PC-3 (cell line): ENCODE measurements at places on chromosomes 12 and 14. TPM values are rescaled to one million over a fixed set of nuclear protein-coding genes. Genes with fewer than 3 reads are reported as not detected.

DTX1 gene
- total RNA-seq = not detected in 2 replicates

DENND5B gene
- total RNA-seq = 4.2 and 14.2 TPM in 2 replicates

GRCh38 chr12:117284140-117284539, 77.3 kb downstream of the NOS1 start:
- DNase-seq = no peak

CCDC196 gene
- not detected in 2 replicates for total RNA-seq

DNA sequence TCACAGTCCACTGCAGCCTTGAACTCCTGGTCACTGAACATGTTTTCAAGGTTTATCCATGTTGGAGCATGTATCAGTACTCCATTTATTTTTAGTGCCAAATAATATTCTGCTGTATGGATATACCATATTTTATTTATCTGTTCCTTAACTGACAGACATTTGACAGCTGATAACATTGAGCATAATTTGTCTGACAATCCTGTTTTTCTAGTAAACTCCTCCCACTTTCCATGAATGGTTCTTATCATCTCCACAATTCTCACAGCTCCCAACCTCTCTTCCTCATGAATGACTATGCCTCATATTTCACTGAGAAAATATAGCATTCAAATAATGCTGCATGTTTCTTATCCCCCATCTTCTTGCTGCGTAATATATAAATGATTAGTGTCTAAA, 33.3 kb downstream of the COCH start:
- no peak for DNase-seq

SERPINA9 gene
- not detected in 2 replicates for total RNA-seq

PLEKHG7 gene
- total RNA-seq = not detected in 2 replicates

DNA sequence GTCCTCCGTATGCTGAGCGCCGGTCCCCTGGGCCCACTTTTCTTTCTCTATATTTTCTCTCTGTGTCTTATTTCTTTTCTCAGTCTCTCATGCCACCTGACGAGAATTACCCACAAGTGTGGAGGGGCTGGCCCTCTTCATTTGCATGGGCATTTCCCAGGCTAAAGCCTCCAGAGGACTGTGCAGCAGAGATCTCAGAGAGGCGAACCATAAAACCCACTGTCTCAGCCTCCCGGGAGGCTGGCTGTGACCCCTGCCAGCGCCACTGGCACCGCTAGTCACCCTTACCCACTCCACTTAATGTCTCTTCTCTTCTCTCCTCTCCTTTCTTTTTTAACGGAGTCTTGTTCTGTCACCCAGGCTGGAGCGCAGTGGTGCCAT, 7.1 kb upstream of the SERPINA9 start:
- DNase-seq = no peak
